ENCODE measurements at places on chromosomes 7 and 10. TPM values are rescaled to one million over a fixed set of nuclear protein-coding genes. Genes with fewer than 3 reads are reported as not detected.

PSTK gene
- total RNA-seq = 4.8 TPM

UTF1 gene
- total RNA-seq = 12.2 TPM

ST8SIA6 gene
- 2.3 TPM for total RNA-seq

ANXA8L1 gene
- not detected for total RNA-seq

TBXAS1 gene
- total RNA-seq = 1.0 TPM

MRLN gene
- total RNA-seq = not detected

UNCX gene
- not detected for total RNA-seq

CDNF gene
- total RNA-seq = 2.2 TPM

EPHB6 gene
- total RNA-seq = 18.1 TPM

MPP7 gene
- total RNA-seq = 8.0 TPM

SPDYE9 gene
- not detected for total RNA-seq

Measured in GM23338 (cell line).